ENCODE measurements at places on chromosomes 13 and 19.

- DNase-seq = no peak
Measured at GRCh38 chr13:41177616-41178015, 16.8 kb downstream of the KBTBD7 start.

- no peak for DNase-seq
Measured at GRCh38 chr13:79621449-79621848, 140.5 kb downstream of the NDFIP2 start.

- DNase-seq = no peak
Measured at GRCh38 chr13:112721198-112722104, 31.6 kb downstream of the ATP11A start.

DNA sequence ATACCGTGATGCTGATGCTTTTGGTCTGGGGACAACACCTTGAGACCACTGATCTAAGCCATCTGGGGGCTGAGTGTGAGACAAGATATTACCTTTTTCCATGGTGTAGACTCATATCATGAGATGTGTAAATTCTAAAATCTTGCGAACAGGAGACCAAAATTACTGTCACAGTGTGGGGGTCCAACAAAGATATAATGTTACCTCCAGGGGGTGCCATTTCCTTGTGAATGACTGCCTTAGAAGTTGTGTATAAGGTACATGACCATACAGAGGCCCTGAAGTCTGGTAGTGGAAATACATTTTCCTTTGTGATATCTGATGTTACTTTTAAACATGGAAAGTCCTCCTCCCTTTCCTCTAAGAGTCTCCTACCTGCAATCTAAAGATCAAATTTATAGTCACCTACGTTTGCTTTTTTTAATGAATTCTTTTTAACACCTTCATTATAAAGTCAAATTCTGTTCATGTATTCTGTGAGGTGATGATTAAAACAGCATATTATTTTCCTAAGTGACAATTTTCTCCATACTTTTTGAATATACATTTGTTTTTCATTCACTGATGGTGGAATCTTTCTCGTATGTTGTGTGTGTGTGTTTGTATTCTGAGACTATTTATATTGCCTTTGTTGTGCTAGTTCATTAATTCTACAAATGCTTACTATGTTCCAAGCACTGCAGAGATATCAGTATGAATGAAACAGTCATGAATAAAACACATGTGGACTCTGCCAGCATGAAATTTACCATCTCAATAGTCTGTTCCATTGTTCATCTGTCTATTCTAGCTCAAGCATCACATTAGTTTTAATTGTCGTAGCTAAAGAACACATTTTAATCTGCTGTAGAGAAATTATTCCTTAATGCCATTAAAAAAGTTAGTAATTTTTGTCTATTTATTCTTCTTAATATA, 113.7 kb downstream of the RFC3 start:
- peak; percentile 26 for DNase-seq

- DNase-seq = no peak
Measured at GRCh38 chr13:40662866-40663265, 3.6 kb downstream of the FOXO1 start.

DNA sequence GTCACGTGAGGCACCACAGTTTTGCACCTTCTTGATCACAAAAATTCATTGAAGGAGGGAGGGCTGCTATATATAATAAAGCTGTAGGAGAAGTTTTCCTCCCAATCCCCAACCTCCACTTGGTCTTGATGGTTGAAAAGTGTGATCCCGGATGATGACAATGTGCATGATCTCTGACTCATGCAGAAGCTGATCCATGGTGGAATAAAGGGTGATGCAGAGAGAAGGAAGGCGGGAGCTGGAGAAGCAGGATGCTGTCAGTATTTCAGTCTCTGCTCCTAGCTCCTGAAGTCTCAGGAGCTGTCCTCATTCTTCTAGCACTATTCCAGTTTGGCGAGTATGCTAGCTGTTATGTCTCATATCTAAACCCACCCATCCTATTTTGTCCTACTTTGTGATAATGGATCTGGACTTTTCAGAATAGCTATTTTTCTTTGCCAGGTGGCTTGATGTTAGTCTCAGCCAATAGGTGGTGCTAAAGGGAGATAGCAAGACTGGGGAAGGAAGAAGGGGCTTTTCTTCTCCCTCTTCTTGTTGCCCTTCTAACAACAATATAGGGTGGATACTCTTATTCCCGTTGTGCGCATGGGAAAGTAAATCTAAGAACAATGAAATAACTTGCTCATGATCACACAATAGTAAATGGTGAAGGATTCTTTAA, 65.6 kb upstream of the HTR2A start:
- no peak for DNase-seq

DNA sequence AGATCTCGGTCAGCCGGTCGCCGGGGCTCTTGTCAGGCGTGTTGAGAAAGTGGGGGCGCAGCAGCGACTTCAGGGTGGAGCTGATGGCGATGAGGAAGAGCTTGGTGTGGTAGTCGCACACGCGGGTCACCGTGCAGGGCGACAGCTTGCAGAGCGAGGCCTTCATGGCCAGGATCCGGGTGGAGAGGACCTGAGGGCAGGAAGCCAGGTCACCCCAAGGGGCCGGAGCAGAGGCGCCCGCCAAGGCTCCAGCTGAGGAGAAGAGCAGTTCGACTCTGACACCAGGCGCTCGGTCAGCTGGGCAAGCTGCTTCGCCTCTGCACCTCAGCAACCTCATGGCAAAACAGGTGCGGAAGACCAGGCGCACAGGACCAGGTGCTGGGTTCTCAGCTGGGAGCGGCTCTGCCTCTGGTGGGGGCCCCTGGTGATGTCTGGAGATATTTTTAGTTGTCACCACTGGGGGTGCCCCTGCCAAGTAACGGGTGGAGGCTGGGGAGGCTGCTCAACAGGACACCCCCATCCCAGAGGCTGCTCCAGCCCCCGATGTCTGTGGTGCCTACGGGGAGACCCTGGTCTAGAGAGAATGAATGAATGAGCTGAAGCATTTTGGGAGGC, 15.9 kb downstream of the CFD start:
- no peak for DNase-seq

GRCh38 chr19:33621065-33621785, 528 bp upstream of the CHST8 start:
- DNase-seq = no peak

DNA sequence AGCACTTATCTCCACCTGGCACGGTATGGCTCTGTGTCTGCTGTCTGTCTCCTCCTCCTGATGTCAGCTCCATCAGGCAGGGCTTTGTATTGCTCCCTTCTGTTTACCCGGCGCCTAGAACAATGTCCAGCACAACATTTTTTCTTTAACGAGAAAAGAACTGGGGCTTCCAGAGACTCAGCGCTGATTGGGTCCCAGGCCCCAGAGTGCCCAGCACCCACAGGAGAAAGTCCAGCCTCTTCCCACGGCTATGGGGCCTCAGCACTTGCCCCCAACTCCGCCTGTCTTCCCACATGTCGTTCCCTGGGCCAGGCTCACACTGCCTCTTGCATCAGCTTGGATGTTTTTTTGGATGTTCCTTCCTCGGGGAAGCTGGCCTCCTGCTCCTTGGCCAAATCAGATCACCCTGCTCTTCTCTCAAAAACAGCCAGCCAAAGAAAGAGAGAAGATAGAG, 6.9 kb downstream of the MYPOP start:
- no peak for DNase-seq

DNA sequence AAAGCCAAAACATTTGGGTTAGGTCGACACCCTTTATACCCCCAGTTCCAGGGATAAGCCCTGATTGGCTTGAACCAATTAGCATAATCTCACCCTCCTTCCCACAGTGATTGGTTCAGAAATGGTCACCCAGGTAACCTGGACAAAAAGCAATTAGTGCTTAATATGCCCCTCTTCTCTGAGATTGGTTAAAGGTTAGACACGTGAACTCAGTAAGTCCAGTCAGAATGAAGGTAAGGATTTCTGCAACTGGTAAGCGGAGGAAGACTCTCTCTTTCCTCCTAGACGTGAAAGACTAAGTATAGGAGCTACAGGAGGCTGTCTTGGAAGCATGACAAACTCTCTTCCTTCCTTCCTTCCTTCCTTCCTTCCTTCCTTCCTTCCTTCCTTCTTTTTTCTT, 1.3 kb upstream of the PNMA8C start:
- no peak for DNase-seq

- no peak for DNase-seq
Measured at GRCh38 chr13:51194942-51195341, 27.3 kb upstream of the FAM124A start.

GRCh38 chr13:73063166-73063565, 4.4 kb downstream of the KLF5 start:
- no peak for DNase-seq

GRCh38 chr13:27853335-27853734, 61.1 kb downstream of the GSX1 start:
- DNase-seq = no peak

DNA sequence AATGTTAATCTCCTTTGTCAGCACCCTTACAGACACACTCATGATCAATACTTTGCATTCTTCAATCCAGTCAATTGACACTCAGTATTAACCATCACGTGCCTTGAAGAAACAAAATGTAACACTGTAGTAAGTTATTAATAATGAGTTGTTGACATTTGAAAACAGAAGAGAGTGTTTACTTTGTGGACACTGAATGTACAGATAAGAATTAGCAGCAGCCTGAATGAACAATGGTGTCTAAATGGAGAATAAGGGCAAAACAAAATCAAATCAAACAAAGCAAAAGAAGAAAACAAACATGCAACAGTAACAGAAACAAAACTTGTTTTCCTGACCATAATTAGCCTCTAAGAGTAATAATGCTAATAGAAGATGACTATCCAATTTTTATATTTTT, 1191.1 kb upstream of the MIR17HG start:
- no peak for DNase-seq

GRCh38 chr13:82341116-82341515, 1541.2 kb downstream of the SLITRK1 start:
- no peak for DNase-seq

DNA sequence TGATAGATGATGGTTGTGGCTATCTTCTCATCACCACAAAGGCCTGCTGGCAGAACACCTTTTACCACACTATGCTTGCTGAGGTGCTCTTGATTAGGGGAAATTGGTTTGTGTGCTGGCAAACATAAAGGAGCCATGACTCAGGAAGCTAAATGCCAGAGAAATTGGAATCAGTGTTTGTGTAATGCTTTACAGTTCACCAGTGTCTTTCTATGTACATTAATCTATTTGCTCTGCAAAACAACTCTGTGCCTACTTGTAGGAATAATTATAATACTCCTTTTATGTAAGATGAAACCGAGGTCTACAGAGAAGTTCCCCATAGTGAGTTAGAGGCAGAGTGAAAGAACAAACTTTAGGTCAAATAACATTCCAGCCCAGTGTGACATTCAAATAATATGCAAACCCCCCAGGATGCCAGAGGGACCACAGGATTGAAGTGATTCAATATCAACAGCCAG, 390.5 kb upstream of the HTR2A start:
- no peak for DNase-seq

DNA sequence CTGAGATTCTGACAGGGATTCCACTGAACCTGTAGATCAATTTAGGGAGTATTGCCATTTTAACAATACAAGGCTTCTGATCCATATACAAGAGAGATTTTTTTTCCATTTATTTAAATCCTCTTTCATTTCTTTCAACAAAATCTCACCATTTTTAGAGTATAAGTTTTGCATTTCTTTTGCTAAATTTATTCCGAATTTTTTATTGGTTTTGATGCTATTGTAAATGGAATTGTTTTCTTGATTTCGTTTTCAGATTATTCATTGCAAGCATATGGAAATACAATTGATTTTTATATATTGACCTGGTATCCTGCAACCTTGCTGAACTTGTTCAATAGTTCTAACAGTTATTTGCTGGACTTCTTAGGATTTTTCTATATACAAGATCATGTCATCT, 18.4 kb downstream of the LEUTX start:
- no peak for DNase-seq

- peak; percentile 52 for DNase-seq
Measured at GRCh38 chr13:35475960-35476943, at the start of gene MAB21L1. TSS of gene MAB21L1 (minus strand) at chr13:35476689. CDS start at chr13:35476138, 551 bp downstream.

- DNase-seq = no peak
Measured at GRCh38 chr19:811506-812048, 10.2 kb downstream of the PLPPR3 start.

- no peak for DNase-seq
Measured at GRCh38 chr13:113881614-113882266, 17.9 kb upstream of the GAS6 start.

GRCh38 chr19:42276821-42277220, 7.8 kb downstream of the CIC start:
- DNase-seq = no peak

DNA sequence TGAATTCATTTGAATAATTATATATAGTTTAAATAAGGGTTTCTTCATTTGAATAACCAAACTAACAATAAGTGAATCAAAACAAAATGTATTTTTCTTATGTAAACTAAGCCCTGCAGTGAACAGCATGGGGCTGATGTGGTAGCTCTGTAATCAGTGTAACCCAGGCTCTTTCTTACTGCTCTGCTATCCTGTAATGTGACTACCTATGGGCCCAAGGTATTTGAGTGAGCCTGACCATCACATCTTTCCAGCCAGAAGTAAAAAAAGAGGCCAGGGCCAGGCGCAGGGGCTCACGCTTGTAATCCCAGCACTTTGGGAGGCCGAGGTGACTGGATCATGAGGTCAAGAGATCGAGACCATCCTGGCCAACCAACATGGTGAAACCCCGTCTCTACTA, 494.6 kb downstream of the DCT start:
- no peak for DNase-seq

DNA sequence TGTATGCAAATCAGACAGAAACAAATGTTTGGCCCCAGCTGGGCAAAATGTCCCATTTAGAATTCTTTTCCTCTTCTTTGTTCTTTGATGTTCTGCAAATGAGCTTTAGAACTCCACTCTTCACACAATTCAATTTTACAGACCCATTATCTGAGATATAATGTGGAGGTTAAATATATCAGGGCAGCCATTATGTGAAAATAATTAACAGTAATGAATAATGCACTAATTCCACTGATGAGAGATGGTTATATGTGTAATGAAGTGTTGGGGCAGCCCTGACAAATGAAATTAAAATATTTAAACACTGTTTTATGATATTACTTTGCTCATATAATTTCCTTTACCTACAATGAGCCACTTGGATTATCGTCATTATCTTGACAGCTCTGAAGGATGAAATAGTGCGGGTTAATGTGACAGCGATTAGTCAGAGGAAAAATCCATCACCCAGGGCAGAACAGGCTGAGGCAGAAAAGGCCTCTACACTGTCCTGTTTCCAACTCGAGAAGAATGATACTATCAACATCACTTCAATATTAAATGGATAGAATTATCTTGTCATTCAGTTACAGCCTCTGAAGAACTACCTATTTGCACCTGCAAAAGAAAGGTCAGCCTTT, 321.1 kb downstream of the RBM26 start:
- no peak for DNase-seq

GRCh38 chr13:114067886-114068651, 64.4 kb downstream of the RASA3 start:
- DNase-seq = no peak

GRCh38 chr19:55676383-55676782, 1.4 kb downstream of the EPN1 start:
- no peak for DNase-seq

GRCh38 chr13:74132776-74133656, 1.2 kb downstream of the KLF12 start:
- DNase-seq = no peak

GRCh38 chr19:46446021-46446420, 17.3 kb upstream of the PNMA8C start:
- no peak for DNase-seq

- no peak for DNase-seq
Measured at GRCh38 chr19:6489278-6490061, 7.9 kb upstream of the DENND1C start.
